ENCODE measurements at places on chromosomes 16 and 17.

DNA sequence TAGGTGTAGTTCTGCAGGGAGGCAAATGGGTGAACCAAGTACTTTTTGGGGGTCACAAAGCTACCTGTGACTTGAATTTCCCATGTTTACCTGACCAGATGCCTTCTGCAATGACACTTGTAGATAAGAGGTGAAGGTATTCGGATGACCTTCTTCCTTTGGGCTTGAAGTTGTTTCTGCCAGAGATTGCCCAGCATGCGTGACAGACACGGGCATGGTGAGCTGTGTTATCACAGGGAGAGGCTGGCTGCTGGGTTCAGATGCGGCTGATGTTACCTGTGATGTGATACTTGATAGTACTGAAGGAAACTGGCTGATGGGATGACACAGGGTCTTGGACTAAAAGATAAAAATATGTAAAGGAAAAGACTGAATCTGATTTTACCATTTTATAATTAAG is 14.1 kb downstream of the PKD1L3 start:
- H3K4me3 ChIP-seq = no peak overlapping the region
- H3K27ac ChIP-seq = no peak overlapping the region
- no peak for DNase-seq
- H3K27me3 ChIP-seq = peaks cover 9% of the 10 kb centered on the region
- H3K4me1 ChIP-seq = no peaks in the 10 kb centered on the region

DNA sequence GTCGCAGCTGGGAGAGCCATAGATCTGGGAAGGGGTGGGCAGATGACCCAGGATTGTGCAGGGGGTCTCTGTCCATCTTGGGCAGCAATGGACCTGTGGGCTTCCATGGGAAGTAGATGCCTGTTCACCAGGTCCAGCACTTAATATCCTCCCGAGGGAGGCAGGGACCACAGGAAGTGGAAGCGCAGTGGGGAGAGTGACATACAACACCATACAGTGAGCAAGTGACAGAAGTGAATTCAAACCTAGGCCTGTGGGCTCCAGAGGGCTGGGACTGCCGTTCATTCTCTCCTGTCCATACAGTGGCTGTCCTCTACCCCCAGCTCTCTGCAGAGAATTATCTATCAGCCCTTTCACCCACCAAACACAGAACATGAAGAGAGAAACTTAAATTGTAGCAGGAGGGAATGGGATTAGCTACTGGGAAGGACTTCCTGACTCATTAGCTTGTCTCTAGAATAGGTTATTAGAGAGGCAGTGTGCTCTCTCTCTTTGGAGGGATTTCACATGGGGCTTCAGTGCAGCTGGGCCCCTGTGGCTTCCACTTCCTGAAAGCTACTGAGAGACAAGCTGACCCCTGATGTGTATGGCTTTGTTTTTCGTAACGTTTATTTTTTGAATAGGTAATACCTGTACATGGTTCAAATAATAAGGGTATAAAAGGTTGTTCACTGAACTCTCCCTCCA is 13.1 kb upstream of the SEZ6 start:
- H3K27ac ChIP-seq = no peak overlapping the region
- no peaks in the 10 kb centered on the region for H3K4me1 ChIP-seq
- DNase-seq = no peak
- H3K4me3 ChIP-seq = no peak overlapping the region

DNA sequence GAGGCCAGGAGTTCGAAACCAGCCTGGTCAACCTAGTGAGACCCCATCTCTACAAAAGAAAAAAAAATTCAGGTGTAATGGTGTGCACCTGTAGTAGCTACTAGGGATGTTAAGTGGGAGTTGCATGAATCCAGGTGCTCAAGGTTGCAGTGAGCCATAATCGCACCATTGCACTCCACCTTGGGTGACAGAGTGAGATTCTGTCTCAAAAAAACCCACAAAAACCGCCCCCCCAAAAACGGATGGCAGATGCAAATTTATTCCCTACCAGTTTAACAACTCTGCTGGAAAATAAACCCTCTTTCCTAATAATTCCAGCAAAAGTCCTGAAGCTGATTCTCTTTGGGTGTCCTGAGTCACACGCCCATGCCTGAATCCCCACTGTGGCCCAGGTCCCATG is 140.3 kb downstream of the PRKCB start:
- no peaks in the 10 kb centered on the region for H3K36me3 ChIP-seq
- DNase-seq = no peak
- no peak overlapping the region for H3K27ac ChIP-seq
- H3K4me3 ChIP-seq = no peak overlapping the region
- H3K27me3 ChIP-seq = no peaks in the 10 kb centered on the region

DNA sequence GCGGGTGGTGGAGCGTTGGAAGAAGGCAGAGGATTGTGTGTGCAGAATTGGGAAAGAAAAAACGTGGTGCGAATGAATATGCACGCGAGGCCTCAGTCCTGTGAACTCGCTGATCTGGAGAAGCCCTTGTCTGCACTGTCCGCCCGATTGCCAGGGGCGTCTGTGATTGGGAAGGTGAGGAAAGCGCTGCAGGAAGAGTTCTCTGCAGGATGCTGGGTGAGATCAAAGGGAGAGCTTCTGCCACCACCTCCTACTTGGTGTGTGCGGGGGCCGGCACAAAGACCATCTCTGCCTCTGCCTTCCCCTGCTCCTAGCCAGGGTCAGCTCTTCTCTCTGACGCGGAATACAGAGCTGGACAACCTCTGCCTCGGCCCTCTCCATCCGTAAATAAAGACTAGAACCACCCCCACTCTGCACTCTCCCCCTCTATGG is 841 bp upstream of the RAB5C start:
- H3K4me1 ChIP-seq = peaks cover 19% of the 10 kb centered on the region
- DNase-seq = no peak
- H3K4me3 ChIP-seq = peak overlapping the region; percentile 85
- H3K27ac ChIP-seq = peak overlapping the region; percentile 73
- H3K27me3 ChIP-seq = no peaks in the 10 kb centered on the region
- H3K36me3 ChIP-seq = peaks cover 8% of the 10 kb centered on the region

DNA sequence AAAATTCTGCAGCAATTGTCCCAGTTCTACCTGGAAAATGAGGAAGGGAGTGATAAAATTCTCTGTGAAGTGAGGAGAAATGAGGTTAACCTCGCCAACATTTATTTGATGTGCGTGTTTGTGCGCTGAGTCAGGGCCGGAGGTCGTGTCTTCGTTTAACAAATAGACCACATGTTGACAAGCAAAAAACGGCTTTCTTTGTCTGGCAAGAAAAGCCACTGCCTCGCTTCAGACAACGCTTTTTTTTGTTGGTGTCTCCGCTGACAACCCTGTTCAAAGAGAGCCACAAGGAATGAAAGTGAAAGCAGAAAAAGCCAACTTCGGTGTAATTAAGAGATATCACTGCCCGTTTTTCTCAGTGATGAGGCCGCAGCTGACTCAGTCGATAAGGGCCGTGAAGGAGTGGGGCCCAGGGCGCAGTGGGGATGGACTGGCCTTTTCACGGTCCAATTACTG is 510.6 kb downstream of the CDH13 start:
- H3K36me3 ChIP-seq = no peaks in the 10 kb centered on the region
- peaks cover 6% of the 10 kb centered on the region for H3K4me1 ChIP-seq
- H3K27me3 ChIP-seq = peaks cover 2% of the 10 kb centered on the region
- peak; percentile 6 for DNase-seq

DNA sequence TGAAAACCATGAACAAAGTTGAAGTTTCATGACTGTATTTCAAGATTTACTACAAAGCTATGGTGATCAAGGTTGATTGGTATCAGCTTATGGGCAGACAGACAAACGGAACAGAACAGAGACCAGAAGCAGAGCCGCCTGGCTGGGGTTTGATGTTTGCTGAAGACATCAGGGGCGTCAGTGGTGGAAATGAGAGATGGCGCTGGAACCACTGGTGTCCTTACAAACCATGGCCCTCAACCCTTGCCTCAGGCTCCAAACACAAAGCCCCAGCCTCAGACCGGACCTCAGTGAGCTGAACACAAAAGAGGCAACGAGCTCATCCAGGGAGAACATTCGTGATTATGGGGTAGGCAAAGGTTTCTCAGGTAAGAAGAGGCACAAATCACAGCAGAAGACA is 113.0 kb upstream of the METRNL start:
- no peaks in the 10 kb centered on the region for H3K36me3 ChIP-seq
- H3K27ac ChIP-seq = no peak overlapping the region
- no peaks in the 10 kb centered on the region for H3K27me3 ChIP-seq
- DNase-seq = no peak

DNA sequence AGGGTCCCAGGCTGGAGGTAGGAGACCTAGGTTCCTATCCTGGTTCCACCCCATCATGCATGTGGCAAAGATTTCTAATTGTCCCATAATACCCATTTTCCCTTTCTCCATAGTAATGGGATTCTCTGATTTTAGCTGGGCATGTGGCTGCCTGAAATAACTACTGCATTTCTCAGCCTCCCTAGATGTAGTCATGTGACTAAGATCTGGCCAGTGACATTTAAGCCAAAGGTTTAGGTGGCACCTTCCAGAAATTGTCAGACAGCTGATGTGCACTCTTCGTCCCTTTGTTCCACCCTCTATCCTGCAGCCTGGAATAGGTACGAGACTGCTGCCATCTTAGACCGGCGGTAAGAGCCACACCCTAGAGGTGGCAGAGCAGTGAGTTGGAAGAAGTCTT is 8.2 kb downstream of the NXPH3 start:
- DNase-seq = no peak
- H3K36me3 ChIP-seq = no peaks in the 10 kb centered on the region
- no peaks in the 10 kb centered on the region for H3K4me1 ChIP-seq

- H3K36me3 ChIP-seq = no peaks in the 10 kb centered on the region
- DNase-seq = no peak
- H3K4me3 ChIP-seq = no peak overlapping the region
- no peaks in the 10 kb centered on the region for H3K27me3 ChIP-seq
- no peak overlapping the region for H3K27ac ChIP-seq
- H3K4me1 ChIP-seq = no peaks in the 10 kb centered on the region
Measured at GRCh38 chr16:7887316-7887715, 554.7 kb downstream of the RBFOX1 start.

DNA sequence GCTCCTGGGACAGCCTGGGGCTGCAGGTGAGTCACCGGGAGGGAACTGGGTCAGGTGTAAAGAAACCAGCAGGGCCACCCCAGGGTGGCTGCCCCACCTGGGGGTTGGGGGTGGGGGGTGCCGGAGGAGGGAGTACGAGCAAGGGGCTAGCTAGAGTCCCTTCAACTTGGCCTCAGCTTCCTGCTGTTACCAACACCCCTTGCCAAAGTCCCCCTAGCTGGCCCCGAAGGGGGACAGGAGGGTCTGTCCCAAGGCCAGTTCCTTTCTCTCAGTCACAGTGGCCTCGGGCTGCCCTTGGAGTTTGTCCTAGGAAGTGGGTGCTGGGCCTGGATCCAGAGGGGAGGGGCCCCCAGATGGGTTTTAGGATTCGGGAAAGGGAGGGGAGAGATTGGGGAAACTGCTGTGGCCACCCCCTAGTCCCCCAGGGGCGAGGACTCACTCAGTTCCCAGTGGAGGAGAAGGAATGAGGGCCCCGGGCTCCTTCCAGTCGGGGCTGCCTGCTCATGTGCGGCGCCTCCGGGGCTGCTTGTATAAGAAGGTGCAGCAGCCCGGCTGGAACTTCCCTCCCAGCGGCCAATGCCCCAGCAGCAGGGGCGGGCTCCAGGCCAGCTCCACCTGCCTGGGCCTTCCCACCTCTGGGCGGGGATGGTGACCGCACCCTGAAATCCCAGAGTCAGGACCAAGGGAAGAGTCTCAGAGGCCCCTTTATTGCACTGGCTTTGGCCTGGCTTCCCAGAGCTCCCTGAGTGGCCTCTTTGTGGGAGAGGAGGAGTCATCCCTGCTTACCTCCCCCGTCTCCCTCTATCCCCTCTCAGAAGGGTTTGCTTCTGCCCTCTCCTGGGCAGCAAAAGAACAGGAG is 7.3 kb downstream of the ARHGAP27 start:
- H3K4me3 ChIP-seq = no peak overlapping the region
- H3K27ac ChIP-seq = no peak overlapping the region
- peaks cover 4% of the 10 kb centered on the region for H3K27me3 ChIP-seq
- peaks cover 4% of the 10 kb centered on the region for H3K36me3 ChIP-seq
- no peak for DNase-seq

DNA sequence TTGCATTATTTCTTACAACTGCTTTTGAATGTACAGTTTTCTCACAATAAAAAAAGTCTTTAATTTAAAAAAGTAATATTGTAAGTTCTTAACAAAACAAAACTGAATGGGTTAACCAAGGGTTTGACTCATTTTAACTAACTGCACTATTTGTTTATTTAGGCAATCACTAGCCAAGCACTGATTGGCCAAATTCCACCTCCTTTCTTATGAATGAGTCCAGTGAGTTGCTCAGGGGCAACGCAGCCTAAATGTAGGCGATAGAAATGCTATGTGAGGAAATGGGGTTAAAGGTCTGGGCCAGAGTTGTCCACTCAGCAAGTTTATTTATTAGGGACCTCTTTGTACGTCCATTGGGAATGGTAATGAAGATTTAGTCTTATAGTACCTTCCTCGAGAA is 89.6 kb upstream of the MAF start:
- H3K36me3 ChIP-seq = no peaks in the 10 kb centered on the region

DNA sequence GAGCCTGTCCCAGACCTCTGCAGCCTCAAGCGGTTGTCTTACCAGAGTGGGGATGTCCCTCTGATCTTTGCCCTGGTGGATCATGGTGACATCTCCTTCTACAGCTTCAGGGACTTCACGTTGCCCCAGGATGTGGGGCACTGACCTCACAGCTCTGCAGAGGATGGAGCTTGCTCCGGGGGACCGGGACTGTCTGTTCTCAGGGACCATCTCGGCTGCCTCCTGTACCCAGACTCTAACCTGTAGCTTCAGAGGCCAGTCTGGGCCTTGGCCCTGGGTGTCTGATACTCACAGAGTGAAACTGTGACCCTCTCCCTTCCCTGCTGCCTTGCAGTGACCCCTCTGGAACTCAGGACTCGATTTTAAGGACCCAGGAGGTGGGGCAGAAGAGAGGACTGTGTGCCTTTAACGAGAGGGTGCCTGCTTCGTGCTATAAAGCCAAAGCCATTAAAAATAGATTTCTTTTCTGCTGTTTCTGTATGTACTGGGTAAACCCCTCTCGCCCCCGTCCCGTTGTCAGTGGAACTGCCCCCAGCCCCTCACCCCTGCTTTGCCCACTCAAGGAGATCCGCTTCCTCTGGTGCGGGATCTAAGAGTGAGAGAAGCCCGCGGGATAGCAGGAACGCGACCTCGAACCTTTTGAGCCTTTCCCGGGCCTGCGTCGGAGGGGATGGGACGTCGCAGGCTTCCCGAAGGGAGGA is 1.1 kb upstream of the LLGL2 start:
- peaks cover 19% of the 10 kb centered on the region for H3K36me3 ChIP-seq
- H3K4me1 ChIP-seq = peaks cover 9% of the 10 kb centered on the region
- H3K4me3 ChIP-seq = peak overlapping the region; percentile 15
- DNase-seq = no peak
- peaks cover 12% of the 10 kb centered on the region for H3K27me3 ChIP-seq

- no peak for DNase-seq
- H3K27ac ChIP-seq = no peak overlapping the region
- H3K36me3 ChIP-seq = peaks cover 21% of the 10 kb centered on the region
- no peaks in the 10 kb centered on the region for H3K27me3 ChIP-seq
- no peak overlapping the region for H3K4me3 ChIP-seq
- H3K4me1 ChIP-seq = peaks cover 41% of the 10 kb centered on the region
Measured at GRCh38 chr16:85567101-85567866, 45.8 kb upstream of the GSE1 start.
